ENCODE measurements at places on chromosomes 16 and 17. TPM values are rescaled to one million over a fixed set of nuclear protein-coding genes. Genes with fewer than 3 reads are reported as not detected.

OR1F1 gene
- not detected for total RNA-seq

CLEC19A gene
- total RNA-seq, result not detected

KRT33A gene
- not detected for total RNA-seq

EVI2A gene
- 6.9 TPM for total RNA-seq

SLC4A1 gene
- 6.7 TPM for total RNA-seq

MAPT gene
- total RNA-seq, result 3.4 TPM

TBC1D3G gene
- total RNA-seq, result not detected

TP53TG3C gene
- total RNA-seq, result not detected

WSCD1 gene
- 6.8 TPM for total RNA-seq

SYT17 gene
- total RNA-seq, result 6.5 TPM

C16orf74 gene
- total RNA-seq, result 6.6 TPM

PRAC1 gene
- 7.7 TPM for total RNA-seq

OR3A3 gene
- not detected for total RNA-seq

KCNJ18 gene
- total RNA-seq, result not detected

GRAP gene
- total RNA-seq, result 4.5 TPM

LRRC75A gene
- 5.7 TPM for total RNA-seq

OR1A1 gene
- total RNA-seq, result not detected

PRSS21 gene
- total RNA-seq, result not detected

PHKB gene
- total RNA-seq, result 162 TPM

HYDIN gene
- total RNA-seq, result 6.8 TPM

TBC1D3 gene
- total RNA-seq, result not detected

SLC7A6 gene
- 16.9 TPM for total RNA-seq

DOC2B gene
- total RNA-seq, result 5.1 TPM
